ENCODE measurements at places on chromosomes 16 and 17.
A peak's percentile ranks its signal among the peaks of the same experiment; 100 is the strongest.

- peak; percentile 38 for DNase-seq
Observed at GRCh38 chr17:3889325-3890012, 3.4 kb downstream of the CAMKK1 start.

- no peak for DNase-seq
Observed at GRCh38 chr16:58501242-58502131, 1.5 kb downstream of the NDRG4 start.

GRCh38 chr16:85935974-85936760 is 37.2 kb downstream of the IRF8 start:
- no peak for DNase-seq

GRCh38 chr17:57444682-57445450 is 188.5 kb downstream of the MSI2 start:
- DNase-seq = no peak

DNA sequence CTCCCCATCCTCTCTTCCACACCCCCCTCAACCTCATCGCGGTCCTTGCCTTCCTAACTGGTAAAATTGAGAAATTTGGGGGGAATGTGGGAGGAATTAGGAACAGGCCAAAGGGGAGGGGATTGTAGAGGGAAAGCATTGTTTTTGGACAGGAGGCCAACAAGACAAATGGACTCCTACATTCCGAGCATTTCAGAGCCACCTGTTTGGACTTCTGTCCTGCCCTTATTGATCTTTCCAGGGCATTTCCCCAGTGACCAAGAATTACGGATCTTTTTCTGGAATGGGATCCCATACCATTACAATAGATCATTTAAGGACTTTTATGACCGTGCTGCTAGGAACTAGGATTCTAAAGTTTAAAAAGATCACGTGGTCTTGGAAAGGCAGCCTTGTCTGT is 221.3 kb upstream of the ASIC2 start:
- no peak for DNase-seq

GRCh38 chr17:163514-164098 is 17.8 kb downstream of the DOC2B start:
- DNase-seq = no peak

DNA sequence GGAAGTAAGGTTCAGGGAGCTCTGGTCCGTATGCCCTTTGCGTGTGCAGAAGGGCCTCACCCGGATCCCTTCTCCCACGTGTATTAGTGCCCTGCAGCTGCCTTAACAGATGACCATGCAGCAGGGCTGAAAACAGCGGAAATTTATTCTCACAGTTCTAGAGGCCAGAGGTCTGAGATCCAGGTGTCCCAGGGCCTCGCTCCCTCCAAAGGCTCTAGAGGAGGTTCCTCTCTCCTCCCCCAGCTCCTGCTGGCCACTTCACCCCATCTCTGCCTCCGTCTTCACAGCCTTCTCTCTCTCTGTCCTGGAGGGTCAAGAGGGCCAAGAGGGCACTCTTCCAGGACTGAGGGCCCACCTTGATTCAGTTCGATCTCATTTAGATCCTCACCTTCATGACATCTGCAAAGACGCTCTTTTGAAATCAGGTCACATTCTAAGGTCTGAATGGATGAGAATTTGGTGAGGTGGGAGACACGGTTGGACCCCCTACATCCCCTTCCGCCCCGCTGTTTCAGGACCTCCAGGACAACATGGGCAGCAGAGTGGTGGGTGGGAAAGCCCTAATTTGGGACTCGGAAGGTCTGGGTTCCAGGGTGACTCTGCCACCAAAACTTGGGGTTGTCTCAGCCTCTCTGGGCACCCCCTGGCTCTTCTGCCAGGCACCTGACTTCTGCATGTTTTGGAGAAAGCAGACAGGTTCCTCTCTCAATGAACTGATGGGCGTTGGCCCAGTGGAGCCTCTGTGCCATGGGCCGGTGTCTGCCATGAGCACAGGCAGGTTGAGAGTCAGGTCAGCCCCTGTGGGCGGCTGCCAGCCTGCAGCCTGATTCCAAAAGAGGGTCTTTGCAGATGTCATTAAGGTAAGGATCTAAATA is 361.2 kb downstream of the SEC14L1 start:
- DNase-seq = no peak

- DNase-seq = no peak
Observed at GRCh38 chr17:58339755-58340404, 11.3 kb upstream of the TSPOAP1 start.

DNA sequence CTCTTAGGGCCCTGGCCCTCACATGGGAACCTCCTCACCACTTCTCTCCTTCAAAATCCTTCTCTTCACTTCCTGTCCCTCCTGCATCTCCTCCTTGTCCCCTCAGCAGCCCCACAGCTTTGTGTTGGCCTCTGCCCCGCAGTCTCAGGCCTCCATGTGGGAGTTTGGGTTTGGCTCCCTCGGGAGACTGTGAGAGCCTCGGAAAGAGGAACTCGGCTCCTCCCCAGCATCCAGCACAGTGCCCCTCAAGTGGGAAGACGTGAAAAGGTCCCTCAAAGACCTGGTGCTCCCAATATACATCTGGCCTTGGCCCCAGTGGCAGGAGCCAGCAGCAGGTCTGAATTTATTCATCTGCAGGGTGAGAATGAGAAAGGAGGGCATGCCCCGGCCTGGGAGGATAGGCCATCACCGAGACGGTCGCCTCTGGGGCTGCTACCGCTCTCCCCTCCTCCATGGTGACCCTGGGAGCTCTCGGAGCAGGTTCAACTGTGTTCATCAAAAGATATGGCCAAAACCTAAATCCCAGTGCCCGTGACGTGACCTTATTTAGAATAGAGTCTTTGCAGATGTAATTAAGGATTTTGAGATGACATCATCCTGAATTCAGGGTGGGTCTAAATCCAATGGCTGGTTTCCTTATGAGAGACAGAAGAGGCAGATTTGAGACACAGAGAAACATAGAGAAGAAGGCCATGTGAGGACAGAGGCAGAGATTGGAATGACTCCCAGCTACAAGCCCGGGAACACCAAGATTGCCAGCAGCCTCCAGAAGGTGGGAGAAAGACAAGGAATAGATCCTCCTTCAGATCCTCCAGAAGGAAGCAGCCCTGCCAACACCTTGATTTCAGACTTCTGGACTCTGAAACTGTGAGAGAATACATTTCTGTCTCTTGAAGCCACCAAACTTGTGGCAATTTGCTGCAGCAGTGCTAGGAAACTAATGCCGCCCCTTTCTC is 135.1 kb downstream of the MRM1 start:
- DNase-seq = no peak

DNA sequence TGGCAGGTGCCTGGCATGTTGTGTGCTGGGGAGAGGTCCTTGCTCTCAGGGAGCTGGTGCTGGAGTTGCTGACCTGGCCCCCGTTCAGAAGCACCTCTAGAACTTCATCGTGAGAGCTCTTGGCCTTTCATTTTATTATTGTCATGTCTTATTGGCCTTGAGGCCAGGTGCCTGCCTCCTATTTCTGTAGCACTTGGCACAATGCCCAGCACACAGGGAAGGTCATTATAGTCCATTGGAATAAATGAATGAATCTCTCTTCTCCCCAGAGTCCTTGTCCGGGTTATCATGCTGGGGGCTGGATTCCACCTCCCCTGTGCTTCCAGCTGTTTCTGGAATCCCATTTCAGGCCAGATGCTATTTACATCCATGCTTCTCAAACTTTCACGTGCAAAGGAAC is 169.2 kb downstream of the HAPSTR1 start:
- peak; percentile 53 for DNase-seq

DNA sequence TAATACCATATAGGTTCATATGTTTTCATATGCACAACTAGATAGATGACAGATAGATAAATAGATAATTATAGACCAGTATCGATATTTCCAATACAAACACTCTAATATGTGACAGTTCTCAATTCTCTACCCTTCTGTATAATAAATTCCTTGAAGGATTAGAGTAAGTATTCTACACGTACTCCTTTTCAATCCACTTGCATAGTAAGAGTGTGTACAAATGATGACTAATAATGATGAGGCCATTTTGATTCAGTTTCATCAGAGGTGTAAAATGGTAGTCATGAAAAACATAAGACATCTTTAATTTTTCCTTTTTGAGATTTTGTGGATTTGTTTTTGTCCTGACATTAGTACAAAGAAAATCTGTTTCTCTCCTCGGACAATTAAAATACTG is 188.3 kb upstream of the WSB1 start:
- DNase-seq = no peak

- DNase-seq = no peak
Observed at GRCh38 chr17:5804251-5804650, 219.9 kb upstream of the NLRP1 start.

Measured in NCI-H524 (cell line).